Testis (tissue), 5 donors: ENCODE measurements at places on chromosomes 2 and 18.

DNA sequence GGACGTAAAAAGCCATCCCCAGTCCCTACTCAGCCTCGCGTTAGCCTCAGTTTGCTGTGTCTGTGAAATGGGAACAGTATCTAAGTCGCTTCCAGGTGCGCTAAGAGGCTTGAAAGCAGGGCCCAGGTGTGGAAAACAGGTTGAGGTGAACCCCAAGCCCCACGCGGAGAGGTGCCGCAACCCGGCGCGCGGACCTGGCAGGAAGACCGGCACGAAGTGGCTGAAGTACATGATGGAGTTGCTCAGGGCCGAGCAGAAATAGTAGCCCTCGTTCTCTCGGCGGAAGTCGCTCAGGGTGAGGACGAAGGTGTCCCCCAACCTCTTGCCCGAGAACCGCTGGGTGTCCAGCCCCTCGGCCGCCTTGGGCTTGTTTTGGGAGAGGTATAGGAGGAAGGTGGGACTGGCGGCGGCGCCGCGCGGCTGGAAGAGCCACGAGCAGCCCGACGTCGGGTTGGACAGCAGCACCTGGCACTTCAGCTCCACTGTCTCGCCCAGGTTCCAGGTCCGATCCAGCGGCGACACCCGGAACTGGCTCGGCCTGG lies 508 bp downstream of the CD8A start:
- no peak for DNase-seq

GRCh38 chr18:46793565-46793964 lies 36.7 kb upstream of the ST8SIA5 start:
- no peak for DNase-seq

- no peak for DNase-seq
Measured at GRCh38 chr2:135494503-135494902, 36.5 kb downstream of the ZRANB3 start.

DNA sequence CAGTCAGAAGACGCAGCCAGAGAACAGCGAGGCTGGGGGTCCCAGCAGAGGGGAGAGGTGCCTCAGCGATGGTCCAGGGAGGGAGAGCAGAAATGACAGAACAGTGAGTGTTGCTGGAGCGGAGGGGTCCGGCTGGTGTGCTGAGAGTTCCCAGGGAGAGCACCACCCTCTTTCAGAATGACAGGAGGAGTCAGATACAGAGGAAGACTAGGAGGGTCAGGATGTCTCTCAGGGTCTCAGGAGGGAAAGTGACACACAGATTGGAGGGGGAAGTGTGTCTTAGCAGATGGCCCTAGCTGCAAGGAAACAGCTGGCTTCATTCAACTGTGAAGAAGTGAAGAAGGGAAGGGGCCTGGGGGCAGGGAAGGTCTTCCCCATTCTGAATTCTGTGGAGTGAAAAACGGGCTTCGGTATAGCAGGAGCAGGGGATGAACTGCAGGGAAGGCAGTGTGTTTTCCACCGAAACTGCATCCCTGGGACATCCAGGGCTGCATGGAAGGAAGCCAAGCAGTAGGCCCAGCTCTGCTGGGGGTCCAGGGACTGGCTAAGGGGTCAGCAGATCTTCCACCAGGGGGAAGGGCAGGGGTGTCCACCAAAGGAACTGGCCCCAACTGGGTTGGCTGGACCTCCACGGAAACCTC lies 90.0 kb upstream of the OTOS start:
- DNase-seq, result peak; percentile 9

DNA sequence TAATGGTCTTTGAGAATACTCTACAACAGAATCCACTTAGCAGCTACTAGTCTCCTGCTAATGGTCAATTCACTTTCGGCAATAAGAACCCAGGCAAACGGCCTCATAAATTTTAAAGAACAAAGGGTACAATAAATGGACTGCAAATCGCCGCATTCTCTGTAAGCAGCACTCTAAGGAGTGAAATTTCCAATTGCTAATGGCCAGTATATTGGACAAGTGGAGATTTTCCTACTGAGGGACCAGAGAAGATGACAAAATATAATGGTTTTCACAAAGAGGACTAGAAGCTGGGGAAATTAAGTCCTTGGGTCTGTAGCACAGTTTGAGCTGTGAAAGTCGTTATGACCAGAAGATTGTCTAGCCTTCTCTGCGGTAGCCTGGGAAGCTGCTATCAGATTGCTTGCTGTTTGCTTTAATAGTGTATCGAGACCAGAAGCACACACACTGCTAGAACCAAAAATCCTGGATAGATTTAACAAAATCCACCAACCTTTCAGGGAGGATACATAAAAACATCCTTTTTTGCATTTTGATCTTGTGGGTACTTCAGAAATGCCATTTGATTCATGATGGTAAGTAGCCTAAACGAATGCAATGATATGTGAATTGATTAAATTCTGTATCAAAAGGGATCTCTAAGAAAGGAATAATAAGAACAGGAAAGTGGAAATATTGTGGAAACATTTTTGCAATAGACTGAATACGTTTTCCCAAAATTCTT lies 53.6 kb upstream of the ATP8B1 start:
- DNase-seq, result no peak

GRCh38 chr2:43083710-43084698 lies 142.4 kb downstream of the ZFP36L2 start:
- peak; percentile 40 for DNase-seq

DNA sequence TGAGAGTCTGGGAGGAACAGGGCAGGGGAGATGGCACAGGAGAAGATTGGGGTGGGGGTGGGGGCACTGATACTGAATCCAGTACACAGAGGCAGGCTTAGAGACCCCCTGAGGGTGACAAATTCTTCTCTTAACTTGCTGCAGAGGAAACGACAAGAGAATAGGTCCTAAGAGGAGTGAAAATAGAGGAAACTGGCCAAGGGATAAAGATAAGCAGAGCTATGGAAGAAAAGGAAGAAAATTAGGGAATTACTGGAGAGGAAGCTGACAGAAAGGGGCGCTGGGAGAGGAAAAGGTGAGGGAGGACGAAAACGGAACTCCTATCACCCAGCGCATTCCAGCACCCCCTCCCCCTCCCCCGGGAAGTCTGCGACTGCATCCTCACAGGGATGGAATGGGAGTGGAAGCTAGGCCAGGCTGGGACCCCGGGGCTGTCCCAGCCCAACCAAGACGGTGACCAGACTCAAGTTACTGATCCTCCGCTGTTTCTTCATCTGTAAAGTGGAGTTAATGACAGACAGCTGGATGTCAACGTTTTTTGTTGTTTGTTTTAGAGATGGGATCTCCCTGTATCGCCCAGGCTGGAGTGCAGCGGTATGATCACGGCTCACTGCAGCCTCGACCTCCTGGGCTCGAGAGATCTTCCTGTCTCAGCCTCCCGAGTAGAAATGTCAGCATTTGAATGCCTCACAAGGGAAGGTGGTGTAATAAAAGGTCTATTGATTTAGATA lies 2.6 kb upstream of the EMX1 start:
- DNase-seq, result no peak
